ENCODE measurements at places on chromosomes 12 and 14.

DNA sequence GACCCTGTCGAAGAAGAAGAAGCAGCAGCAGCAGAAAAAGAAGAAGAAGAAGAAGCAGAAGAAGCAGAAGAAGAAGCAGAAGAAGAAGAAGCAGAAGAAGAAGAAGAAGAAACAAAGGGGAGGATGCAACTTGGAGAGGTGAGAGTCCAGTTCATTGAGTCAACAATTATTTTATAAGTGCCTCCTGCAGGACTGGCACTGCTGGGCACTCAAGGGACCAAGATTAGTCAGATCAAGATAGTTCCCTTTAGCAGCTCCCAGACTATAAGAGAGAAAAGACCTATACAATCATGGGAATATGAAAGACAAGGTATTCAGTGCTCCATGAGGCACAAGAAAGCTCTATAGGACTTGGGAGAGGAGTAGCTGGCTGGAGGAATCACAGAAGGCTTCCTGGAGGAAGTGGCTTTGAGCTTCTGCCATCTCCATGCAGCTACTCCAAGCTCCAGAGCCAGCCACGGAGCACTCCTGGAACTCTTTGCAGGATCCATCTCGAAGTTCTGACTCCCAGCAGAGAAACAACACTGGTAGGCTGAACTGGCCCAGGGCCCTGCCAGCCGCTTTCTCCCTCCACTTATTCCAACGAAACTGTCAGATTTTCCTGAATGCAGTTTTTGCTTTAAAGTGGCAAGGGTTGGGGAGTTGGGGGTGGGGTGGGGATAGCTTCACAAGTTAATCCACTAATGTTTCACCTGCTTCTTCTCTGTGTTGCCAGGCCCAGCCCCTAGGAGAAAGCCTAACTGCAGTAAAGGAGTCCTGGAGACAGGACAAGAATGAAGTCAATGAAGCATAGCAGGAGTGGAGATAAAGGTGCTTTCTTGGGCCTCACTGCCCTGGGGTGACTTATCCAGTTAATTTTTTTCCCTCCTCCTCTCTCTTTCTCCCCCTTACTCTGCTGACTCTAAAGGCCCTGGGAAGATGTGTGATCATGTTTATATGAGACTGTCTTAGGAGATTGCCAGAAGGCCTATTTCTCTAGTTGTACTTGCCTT lies 140.1 kb upstream of the PARP11 start:
- no peak for DNase-seq

GRCh38 chr14:98198385-98198784 lies 1073.6 kb downstream of the BCL11B start:
- DNase-seq = peak; percentile 71

- DNase-seq = no peak
Observed at GRCh38 chr12:120367924-120368788, 808 bp downstream of the MSI1 start.

- DNase-seq = no peak
Observed at GRCh38 chr14:57976701-57977100, 110.8 kb upstream of the SLC35F4 start.

DNA sequence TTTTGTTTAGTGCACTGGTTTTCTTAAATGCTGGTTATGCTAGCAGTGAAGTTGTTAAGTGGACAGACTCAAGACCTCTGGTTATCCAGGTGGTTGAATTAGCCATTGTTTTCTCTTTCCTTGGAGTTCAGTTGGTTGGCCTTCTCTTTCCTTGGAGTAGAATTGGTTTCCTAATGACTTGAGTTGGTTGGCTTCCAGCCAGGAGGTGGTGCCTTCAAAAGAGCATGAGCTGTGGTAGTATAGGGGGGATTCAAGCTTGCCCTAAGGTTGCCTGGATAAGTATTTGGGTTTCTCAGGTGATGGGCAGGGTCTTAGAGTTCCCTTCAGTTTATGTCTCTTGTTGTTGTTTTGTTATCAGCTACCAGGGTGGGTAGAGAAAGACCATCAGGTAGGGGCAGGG lies 92.5 kb downstream of the ATP23 start:
- DNase-seq = no peak

DNA sequence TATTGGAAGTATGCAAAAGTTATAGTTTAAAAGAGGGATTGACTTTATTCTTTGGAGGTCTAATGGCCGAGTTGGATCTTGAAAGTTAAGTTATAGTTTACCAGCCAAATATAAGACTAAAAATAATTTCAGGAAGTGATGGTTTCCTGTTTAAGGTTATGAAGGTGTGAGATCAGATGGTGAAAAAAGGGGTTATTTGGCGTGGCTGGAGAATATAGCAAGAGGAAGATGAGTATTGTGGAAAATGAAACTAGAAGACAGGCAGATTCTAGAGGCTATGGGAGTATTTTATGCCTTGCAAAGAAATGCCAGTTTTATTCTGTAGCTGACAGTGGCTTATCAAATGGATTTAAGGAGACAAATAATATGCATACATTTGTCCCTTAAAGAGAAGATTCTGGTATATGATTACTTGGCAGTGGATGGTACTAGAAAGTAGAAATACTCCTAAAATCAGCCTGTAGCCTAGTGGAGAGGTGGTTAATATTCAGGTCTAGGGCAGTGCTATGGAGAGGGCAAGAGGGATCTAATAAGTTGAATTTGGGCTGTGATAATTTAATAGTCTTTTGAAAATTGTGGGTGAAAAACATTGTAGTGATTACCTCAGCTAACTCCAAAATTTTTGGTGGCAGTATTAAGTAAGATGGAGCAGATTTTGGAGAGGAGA lies 1091.8 kb upstream of the ATXN7L3B start:
- no peak for DNase-seq

- DNase-seq = no peak
Observed at GRCh38 chr14:44778604-44779003, 183.1 kb downstream of the KLHL28 start.

DNA sequence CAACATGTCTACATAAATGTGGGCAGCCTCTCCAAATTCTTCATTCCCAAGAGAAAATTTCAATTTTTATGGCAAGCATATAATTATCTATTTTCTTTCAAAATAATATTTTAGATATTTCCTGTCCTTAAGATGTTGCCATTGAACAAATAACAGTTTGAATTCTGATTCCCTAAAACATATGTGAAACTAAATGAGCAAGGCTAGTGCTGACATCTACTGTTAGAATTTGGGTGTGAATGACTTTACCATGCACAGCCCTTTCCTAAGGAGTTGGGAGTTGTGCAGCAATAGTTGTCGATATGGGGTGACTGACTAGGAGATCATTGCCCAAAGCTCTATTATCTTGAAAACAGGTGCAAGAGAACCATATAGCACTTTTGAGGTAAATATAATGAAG lies 108.2 kb upstream of the SLC38A4 start:
- peak; percentile 10 for DNase-seq

DNA sequence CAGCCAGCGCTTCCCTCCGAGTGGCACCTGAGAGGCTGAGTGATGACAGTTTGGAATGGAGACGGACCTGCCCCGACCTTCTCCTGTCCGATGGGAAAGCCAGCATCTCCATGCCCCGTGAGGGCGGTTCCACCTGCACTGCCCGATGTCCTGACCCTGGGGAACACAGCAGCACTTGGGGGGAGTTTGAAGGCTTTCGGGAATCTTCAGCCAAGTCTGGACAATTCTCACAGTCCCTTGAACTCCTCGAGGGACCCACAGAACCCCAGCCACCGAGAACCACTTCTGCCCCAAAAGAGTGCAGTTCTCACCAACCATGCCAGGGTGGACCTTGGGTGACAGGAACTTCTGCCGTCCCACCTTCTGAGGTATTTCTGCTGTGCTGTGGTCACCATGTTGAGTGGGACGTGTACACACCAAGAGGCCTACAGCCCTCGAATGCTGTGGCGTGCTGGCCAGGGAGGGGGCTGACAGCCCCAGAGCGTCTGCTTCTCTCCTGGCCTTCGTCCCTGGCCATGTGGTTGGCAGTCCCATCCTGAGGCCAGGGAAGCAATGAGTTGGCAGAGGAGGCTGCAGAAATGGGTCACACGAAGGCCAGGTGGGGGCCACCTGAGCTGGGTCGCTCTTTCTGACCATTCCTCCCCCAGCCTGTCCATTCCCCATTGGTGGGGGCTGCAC lies 1.0 kb downstream of the CLBA1 start:
- no peak for DNase-seq

- DNase-seq = no peak
Observed at GRCh38 chr12:46450279-46450748, 77.7 kb upstream of the SLC38A2 start.

DNA sequence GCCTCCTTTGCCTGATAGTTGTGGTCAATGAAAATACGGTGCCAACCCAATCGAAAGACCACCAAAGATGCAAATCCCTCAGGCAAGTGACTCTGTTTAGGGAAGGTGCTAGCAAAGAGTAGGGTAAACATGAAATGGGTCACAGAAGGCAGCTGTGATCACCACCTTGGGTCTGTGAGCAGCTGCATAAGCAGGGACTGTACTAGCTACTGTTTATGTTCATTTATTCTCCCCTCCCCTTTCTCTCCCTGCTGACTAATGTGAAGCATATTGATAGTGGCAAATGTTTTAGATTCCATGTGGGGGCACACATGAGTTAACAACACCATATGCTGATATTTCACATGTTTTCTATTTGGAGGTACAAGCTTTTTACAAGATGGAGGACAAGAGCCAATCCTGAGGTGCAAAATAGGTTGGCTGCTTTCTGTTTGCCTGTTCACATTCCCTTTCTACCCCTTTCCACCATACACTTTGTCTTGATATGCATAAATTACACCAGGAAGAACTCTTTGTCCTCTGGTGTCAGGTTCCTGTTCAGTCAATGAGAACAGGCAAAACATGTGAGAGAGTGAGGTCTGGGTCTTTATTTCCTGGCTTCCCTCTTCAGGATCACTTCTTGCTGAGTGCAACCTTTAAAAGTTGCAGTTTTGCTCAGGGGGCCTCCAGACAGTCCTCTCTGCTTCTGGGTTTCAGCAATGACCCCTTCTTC lies 71.1 kb downstream of the AVPR1A start:
- no peak for DNase-seq

GRCh38 chr12:39173726-39174125 lies 268.3 kb upstream of the CPNE8 start:
- DNase-seq = no peak

- no peak for DNase-seq
Observed at GRCh38 chr12:24446287-24446686, 496.8 kb upstream of the SOX5 start.

GRCh38 chr12:78636231-78636855 lies 228.2 kb upstream of the SYT1 start:
- DNase-seq = no peak

- no peak for DNase-seq
Observed at GRCh38 chr12:11761869-11762567, 112.5 kb downstream of the ETV6 start.

- no peak for DNase-seq
Observed at GRCh38 chr12:132352896-132353800, 23.8 kb upstream of the GALNT9 start.

- DNase-seq = no peak
Observed at GRCh38 chr12:5758347-5758746, 186.7 kb downstream of the ANO2 start.

DNA sequence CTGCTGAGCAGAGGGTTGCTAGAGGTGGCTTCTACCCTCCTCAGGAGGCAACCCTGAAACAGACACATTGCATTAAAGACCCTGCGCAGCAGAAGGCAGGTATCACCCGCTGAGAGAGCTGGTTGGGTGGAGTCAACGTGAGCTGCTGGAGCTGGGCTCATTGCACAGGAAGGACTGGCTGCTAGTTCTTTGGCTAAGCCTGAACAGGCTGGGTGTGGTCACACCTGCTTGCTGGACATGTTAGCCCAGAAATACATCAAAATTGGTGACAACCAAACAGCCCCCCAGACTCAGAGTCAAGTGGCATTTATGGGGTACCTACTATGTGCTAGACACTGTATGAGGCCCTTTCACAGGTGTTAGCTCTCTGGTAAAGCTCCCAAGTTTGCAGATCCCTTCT lies 33.8 kb upstream of the IRF2BPL start:
- DNase-seq = no peak

GRCh38 chr12:106747973-106748436 lies 26.5 kb upstream of the RIC8B start:
- DNase-seq = peak; percentile 81

DNA sequence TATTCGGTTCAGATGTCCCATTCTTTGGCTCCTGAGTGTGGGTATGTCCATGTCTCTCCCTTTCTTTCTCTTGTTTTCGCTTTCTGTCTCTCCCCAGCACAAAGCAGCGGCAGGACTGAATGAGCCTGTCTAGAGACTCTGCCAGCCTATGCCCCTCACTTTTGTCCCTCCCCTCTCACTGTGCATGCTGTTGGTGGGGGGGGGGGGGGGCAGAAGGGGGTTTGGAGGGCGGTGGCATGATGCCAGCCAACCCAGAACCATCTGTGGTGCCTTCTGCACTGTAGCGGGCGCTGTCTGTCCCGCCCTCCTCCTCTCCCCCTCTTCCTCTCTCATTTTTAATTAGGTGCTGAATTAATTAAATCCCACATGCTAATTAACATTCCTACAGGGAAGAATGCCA lies 17.7 kb downstream of the NGDN start:
- DNase-seq = no peak

DNA sequence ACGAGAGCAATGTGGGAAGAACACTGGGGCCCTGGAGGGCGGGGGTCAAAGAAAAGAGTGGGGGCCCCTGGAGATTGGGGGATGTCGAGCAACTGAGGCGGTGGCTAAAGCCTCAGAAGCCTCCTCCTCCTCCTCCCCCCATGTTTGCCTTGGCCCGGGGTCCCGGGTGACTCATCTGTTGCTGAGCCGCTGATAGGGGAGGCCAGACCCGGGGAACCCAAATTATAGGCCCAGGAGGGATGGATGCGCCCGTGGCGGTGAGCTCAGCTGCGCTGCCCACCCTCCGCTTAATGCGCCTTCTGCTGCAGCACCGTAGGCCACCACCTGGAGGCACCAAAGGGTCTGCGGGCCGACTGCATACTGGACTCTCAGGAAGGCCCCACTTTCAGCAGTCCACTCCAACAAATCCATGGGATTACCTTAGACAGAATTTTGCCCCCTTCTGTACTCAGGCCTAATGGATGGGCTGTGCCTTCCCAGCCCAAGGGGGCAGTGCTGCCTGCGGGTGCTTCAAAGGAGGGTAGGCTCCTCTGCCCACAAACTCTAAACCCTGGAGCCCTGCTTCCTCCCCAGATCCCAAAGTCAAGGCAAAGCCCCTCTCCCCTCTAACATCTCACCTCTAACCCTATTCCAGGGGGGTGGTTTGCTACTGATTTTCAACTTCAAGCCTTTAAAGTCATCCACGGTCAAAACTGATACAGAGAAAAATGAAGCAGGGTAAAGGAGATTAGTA lies 2.6 kb upstream of the WNT10B start:
- DNase-seq = peak; percentile 43

DNA sequence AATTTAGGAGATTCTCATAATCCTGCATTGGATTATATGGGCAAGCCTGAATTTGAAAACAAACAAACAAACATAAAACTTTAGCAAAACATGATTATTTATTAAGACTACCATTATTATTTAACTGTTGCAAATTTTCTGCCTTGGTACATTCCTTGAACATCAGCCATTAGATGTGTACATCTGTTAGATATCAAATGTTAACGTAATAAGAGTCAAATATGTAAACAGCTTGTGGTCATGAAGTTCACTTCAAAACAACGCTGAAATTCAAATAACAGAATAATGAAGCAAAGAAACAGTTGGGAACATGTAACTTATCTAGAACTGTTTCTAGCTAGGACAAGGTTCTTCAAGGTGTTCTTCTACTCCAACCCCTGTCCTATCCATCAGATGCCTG lies 14.3 kb upstream of the TMX1 start:
- DNase-seq = no peak

Data from CD4-positive, alpha-beta T cell treated with Interleukin-10 for 1 hour (primary cell).